NCI-H748 treated with DMSO at 0.1 percent for 48 hours (cell line): ENCODE measurements at places on chromosomes 2 and 18.

DNA sequence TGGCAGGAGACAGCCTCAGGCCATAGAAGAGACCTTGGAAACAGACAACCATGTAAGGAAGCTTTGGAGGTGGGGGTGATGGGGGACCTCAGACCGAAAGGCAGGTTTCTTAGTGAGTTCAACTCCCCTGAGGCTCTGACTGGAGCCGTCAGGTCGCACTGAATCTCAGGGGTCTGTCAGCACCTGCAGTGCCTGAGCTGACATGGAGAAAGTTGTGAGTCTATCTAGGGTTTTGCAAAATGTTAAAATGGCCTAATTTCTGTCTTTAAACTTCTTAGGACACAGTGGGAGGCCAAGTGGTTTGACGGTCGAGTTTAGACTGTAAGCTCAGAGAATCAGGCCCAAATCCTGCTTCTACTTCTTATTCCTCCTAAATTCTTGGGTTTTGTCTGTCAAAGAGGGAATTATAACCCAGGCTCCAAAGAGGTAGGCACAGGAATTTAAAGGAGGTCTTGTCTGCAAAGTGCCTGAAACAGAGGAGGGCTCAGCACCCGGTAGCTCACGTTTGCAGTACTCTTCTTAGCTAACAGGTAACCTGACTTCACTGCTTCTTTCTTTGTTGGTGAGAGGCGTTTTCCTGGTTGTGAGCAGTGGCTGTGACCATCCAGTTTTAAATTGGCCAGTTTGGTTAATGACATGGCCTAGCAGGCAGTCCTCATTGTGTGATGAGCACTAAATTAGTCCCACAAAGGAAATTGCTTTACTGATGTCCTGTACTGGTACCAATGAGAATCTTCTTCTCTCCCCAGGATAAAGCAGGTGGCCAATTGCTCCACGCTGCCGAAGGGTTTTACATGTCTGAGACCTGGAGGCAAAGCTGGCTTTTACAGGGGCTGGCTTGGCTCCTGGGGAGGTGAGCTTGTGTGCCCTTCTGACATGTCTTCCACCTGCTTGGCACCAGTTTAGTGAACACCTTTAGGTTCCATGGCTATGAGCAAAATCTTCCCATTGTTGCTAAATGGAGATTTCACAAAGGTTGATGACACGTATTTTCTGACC, 95.7 kb downstream of the MYCN start:
- no peak for DNase-seq

- no peak for DNase-seq
Observed at GRCh38 chr18:67608615-67609273, 92.2 kb upstream of the DSEL start.

- no peak for DNase-seq
Observed at GRCh38 chr2:98790221-98790620, 59.3 kb upstream of the MGAT4A start.

- DNase-seq = no peak
Observed at GRCh38 chr2:193703411-193703810, 1508.7 kb upstream of the TMEFF2 start.

DNA sequence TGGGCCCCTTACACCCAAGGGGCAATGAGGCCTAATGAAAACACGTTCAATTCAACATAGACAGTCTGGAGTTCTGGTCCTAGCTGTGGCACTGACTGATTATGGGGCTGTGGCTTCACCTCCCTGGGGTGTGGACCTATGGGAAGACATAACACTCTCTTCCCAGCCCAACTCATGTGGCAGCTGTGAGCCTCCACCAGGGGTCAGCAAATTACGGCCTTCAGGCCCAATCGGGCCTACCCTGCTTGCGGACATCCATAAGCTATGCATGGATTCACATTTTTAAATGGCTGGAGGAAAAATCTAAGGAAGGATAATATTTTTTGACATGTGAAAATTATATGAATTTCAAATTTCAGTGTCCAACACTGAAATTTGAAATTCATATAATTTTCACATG, 101.3 kb downstream of the LOXHD1 start:
- DNase-seq = no peak

- no peak for DNase-seq
Observed at GRCh38 chr2:134429886-134430285, 176.0 kb downstream of the MGAT5 start.

- DNase-seq = no peak
Observed at GRCh38 chr2:56739413-56739812, 555.6 kb downstream of the CCDC85A start.

GRCh38 chr2:88181511-88181910, 11.4 kb downstream of the THNSL2 start:
- no peak for DNase-seq

DNA sequence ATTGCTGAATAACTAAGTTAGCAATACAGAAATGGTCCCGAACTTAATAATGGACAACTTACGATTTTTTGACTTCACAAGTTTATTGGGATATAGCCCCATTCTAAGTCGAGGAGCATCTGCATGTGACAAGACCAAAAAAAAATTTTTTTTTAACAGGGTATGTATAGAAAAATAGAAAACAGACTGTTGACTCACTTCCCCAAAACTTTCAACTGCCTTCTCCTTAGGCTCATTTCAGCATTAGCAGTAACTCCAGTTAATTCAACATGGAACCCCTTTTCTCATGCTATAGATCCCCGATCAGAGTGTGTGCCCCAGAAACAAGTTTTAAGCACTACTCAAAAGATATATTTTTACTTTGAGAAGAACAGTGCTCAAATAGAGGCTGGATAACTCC, 5.4 kb downstream of the CD302 start:
- DNase-seq = no peak

GRCh38 chr2:220460257-220460985, 833.0 kb downstream of the SLC4A3 start:
- DNase-seq = no peak
